ENCODE measurements at places on chromosomes 2 and 18.

DNA sequence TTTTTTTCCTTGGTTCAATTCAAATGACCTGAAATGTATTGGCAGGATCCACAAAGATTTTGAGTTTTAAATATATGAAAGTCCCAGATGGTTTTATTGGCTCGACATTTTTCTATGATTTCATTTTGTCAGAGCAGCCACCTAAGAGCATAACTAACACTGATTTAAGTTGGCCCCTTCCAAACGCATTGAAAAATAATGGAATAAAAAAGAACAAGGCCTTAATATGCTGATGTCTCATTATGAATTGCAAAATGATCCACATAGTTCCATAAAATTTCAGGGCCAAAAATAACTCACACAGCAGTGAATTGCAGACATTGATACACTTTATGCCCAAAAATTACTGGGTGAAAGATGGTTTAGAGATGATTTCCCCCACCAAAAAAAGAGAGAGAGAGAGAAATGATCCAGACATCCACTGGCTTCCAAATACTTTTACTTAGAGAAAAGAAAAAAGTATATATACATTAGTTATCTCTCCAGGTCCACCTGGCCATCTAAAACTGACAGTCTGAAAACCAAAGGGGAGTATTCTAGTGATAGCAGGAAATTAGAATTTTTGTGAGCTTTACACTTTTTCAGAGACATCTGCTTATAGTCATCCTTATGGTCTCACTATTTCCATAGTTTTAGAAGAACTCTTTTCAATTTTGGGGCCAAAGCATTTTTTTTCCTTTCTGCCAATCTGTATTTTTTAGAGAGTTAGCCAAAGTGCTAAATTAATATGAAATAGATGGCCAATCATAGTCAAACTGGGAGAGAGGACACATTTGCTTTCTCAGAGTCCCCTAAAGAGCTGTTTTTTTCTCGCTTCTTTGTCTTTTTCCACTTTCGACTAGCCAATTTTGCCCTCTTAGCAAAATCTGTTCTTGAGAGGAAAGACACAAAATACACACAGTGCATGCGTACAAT, 213.5 kb upstream of the RND3 start:
- DNase-seq, result no peak

- no peak for DNase-seq
Observed at GRCh38 chr2:169328785-169329184, 33.5 kb downstream of the LRP2 start.

DNA sequence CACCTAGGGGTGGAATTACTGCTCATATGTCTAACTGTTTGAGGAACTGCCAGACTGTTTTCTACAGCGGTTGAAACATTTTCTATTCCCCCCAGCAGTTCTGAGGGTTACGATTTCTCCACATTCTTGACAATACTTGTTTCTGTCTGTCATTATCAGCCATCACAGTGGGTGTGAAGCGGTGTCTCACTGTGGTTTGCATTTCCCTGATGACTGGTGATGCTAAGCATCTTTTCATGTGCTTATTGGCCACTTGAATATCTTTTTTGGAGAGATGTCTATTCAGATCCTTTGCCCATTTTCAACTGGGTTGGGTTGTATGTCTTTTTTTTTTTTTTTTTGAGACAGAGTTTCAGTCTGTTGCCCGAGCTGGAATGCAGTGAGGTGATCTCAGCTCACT, 63.0 kb downstream of the ADNP2 start:
- DNase-seq, result no peak

GRCh38 chr2:63642946-63643345, 54.2 kb downstream of the MDH1 start:
- no peak for DNase-seq

GRCh38 chr2:149586063-149586462, 1.5 kb downstream of the MMADHC start:
- DNase-seq, result no peak

- DNase-seq, result no peak
Observed at GRCh38 chr2:196128749-196129148, 42.6 kb downstream of the STK17B start.

GRCh38 chr2:98445177-98445682, 572 bp downstream of the INPP4A start:
- DNase-seq, result peak; percentile 68

GRCh38 chr2:64865073-64865830, 123.9 kb upstream of the SLC1A4 start:
- DNase-seq, result peak; percentile 94

DNA sequence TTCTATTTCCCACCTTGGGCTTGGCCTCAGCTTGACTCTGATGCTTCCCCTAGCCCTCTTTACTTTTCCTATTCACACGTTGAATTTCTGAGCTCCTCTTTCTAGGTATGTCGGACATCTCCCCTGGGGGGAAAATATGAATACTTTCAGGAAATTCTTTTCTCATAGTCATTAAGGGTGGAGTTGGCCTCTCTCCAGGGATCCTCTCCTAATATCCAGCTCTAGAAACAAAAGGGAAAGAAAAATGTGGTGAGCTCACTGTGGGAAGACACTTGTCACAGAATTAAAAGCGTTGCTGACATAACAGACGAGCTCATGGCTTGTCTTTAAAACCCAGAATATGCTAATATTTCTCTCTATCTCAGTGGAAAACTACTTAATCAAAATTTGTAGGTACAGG, 132.7 kb upstream of the MEX3C start:
- DNase-seq, result no peak

DNA sequence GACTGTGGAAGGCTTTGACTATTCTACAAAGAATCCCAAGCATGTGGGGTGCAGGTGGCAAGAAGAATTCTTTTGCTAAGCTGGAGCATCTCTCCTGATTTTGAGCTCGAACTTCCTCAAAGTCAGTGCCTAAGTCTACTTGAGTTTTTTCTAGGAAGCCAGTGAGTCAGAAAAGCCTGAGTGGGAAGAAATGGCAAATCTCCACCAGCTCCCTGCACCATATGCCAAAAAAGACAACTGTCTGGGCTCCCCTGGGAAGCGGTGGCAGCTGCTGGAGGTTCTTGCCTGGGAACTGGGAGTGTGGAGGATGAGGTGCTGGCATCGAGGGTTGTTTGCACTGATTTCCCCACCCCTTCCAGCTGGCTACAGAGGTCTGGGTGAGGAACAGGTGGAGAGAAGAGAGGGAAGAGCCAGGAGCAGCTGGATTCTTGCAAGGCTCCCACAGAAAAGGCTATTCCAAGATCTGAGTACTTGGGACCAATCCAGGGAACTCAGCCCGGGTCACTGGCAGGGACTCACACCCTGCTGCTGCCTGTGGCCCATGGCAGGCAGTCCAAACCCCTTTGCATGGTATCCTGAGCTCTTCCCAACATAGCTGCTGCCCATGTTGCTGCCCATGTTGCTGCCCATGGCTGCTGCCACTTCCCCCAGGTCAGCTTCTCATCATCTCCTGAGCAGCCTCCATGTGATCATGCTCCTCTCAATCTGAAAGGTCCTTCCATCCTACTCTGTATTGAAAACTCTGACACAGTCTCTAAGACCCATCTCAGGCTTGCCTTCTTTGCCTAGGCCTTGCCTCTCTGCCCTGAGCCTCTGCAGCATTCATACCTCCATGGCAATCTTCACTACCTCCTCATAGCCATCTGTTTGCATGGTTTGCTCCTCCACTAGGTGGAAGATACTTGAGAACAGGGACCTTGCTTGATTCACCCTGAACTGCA, 128.3 kb upstream of the SPATS2L start:
- DNase-seq, result no peak

- no peak for DNase-seq
Observed at GRCh38 chr2:154740361-154740760, 41.9 kb downstream of the KCNJ3 start.

All from retina (tissue), 1 donor.